ENCODE measurements at places on chromosomes 2 and 18. TPM values are rescaled to one million over a fixed set of nuclear protein-coding genes. Genes with fewer than 3 reads are reported as not detected.

Gene BCL11A
- total RNA-seq: not detected

Gene GPD2
- total RNA-seq: 54.7 TPM

Gene ITGA4
- total RNA-seq: 5.8 TPM

Gene ABCG8
- total RNA-seq: not detected

Gene MAB21L4
- total RNA-seq: not detected

Gene KYNU
- not detected for total RNA-seq

Gene CPO
- total RNA-seq: not detected

Gene RNF103
- 17.0 TPM for total RNA-seq

Gene GKN1
- total RNA-seq: not detected

Gene TDRD15
- not detected for total RNA-seq

Gene SCTR
- total RNA-seq: not detected
